ENCODE measurements at places on chromosomes 4 and X.

DNA sequence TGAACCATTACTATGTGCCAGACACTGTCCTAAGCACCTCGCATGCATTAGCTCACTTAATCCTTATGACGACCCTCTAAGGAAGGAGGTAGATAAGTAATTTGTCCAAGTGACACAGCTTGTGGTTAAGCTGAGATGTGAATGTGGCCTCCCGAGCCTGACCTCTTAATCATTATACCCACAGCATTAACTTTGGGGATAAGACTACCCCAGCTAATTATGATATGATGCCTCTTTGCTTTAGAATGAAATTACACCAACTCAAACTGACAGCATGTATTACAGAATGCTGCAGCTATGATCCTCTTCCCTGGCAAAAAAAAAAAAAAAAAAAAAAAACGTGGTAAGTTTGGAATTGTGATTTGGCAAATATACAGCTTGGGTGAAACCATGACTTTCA lies 53.5 kb downstream of the APBB2 start:
- DNase-seq: no peak

GRCh38 chrX:45022150-45022549 lies 149.2 kb downstream of the KDM6A start:
- DNase-seq: no peak

GRCh38 chr4:138910195-138910913 lies 105.2 kb upstream of the NOCT start:
- no peak for DNase-seq

GRCh38 chr4:22692736-22693135 lies at the start of gene GBA3:
GBA3 (plus strand) TSS chr4:22692937.
- no peak for DNase-seq

- no peak for DNase-seq
Observed at GRCh38 chr4:173501592-173502150, 28.4 kb downstream of the HAND2 start.

DNA sequence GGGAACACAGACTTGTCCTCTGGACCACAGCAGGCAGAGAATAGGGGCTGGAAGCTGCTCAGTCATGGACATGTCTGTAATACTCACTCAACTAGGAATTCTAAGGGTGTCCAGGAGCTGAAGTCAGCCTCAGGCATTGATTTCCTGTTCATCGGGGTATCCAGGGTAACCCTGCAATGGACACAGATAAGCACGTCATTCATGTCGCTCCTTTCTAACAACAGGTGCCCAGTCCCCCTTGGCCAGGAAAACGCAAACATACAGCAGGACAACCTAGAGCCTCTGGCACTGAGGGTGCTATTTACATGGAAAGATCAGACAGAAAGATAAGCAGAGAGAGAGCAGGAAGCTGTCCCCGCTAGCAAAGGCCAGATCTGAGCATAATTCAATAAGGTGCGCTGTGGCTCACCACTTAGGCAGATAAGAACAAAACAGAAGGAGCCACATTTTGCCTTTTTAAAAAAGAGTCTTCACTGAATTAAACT lies 21.3 kb downstream of the QDPR start:
- no peak for DNase-seq

GRCh38 chrX:1060562-1060960 lies 151.9 kb downstream of the CRLF2 start:
- DNase-seq: no peak

- no peak for DNase-seq
Observed at GRCh38 chr4:6425336-6425735, 47.1 kb downstream of the PPP2R2C start.

- DNase-seq: no peak
Observed at GRCh38 chr4:108148316-108148715, 20.4 kb downstream of the LEF1 start.

- no peak for DNase-seq
Observed at GRCh38 chr4:144449611-144450010, 196.3 kb upstream of the HHIP start.

GRCh38 chr4:140076307-140076706 lies 77.7 kb downstream of the MAML3 start:
- no peak for DNase-seq

GRCh38 chr4:23171976-23172375 lies 479.2 kb downstream of the GBA3 start:
- DNase-seq: no peak

DNA sequence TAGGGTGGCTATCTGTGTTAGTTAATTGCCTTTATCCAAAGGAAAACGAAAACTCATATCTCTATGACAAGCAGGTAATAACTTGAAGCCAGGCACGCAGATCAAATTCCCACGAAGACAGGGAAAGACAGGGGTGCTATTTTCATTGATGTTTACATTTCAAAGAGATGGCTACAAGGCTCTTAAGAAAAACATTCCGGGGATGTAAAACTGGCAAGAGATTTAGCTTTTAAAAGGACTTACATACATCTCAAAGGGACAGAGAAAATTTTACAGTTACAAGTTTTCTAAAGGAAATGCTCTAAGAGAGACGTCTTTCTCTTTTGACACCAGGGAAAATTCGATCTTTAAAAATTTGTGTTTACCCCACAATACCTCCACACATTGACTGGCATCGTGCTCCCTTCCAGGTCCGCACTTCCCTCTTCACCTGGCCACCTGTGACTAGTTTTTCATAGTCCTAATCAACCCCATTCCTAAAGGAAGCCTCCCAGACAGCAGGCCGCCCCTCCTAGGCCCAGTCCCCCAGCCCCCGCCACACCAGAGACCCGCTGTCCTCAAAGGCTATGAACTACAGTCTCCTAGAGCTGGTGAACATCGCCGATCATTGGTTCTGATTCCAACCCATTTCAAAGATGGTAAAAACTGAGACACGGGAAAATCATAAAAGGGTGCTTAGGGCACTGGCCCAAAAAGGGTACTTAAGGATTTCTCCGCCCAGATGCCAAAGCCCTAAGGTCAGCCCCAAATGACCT lies 649 bp upstream of the ARAF start:
- no peak for DNase-seq

DNA sequence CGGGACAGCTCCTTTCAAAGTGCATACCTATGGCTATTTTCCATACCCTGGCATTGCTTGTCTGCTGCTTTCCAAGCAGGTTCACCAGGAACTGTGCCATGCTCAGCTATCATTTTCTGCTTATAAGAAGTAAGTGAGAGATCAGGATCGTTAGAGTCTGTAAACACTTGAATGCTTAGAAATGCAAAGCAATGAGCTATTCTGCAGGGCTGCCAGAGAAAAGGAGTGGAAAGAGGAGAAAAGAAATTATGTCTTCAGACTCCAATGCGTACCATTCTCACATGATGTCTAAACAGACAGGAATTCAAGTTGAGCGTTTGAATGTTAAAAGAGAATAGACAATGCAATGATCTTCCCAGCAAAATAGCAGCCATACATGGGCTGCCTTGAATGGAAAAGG lies 245.5 kb upstream of the SLC7A11 start:
- DNase-seq: no peak

DNA sequence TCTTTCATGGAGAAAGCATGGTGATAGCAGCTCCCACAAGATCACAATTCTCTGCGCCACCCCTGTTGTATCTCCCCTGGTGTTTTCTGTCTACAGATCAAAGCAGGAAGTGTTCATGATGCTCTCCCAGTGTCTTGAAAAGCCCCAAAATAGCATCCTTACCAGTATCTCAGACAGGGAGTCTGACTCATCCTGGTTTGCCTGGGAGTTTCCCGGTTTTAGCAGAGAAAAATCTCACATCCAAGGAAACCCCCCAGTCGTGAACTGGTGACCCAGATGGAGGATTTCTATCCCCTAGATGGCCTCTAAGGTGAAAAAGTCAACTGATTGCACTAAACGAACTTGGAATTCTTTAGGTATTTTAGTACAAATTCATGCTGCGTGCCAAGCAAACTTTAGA lies 64.3 kb upstream of the NR0B1 start:
- DNase-seq: no peak

- DNase-seq: no peak
Observed at GRCh38 chr4:15906020-15906443, 32.5 kb downstream of the FGFBP1 start.

- DNase-seq: no peak
Observed at GRCh38 chrX:111041018-111041462, 55.0 kb upstream of the PAK3 start.

DNA sequence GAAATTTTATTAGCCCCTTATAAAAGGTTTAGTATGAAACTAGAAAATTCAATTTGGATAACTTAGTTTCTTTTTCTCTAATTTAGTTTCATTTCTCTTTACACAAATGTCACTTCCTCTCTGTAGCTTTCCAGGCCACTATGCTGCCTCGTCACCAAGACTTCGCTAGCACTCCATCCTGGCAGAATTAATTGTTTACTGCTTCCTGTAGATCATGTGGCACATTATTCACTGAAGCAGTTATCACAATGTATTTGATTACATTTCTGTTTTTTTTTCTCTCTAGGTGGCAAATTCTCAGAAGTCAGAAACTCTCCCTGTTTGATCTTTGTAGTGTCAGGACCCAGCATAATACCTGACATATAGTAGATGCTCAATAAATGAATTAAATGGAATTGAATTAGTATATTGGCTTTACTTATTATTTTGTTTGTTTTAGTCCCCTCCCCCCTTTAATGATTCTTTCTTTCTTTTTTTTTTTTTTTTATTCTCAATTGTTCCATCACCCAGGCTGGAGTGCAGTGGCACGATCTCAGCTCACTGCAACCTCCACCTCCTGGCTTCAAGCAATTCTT lies 9.3 kb upstream of the SAT1 start:
- no peak for DNase-seq

DNA sequence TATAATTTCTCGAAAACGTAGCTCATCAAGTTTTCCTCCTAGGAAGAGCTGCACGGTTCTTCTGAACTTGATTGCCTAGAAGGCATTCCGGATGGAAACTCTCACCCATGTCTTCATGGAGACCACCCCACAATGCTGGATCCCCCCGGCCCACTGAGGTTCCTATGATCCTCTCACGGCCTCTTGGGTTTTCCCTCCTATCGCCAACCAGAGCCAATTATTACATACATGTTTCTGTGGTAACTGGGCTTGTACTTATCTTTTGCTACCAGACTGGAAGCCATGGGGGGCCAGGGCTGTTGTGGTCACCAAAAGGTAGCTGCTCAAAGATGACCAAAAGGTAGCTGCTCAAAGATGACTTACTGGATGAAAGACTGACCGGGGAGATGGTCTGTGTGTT lies 131.5 kb downstream of the AFAP1 start:
- DNase-seq: no peak

- DNase-seq: no peak
Observed at GRCh38 chr4:80611678-80611979, 276.1 kb downstream of the CFAP299 start.

DNA sequence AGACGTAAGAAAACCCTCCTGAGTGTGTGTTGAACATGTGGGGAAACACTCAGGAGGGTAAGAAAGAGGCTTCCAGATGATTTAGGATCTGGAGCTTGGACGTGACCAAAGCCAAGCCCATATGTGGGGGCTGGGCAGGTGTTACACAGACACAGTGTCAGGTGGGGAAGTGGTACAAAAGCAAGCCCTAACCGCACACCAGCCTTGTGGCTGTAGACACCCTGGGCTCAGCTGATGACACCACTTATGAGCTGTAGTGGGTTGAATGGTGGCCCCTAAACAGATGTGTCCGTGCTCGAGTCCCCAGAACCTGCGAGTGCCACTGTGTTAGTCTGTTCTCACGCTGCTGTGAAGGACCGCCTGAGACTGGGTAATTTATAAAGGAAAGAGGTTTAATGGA lies 25.0 kb upstream of the NSG1 start:
- no peak for DNase-seq

DNA sequence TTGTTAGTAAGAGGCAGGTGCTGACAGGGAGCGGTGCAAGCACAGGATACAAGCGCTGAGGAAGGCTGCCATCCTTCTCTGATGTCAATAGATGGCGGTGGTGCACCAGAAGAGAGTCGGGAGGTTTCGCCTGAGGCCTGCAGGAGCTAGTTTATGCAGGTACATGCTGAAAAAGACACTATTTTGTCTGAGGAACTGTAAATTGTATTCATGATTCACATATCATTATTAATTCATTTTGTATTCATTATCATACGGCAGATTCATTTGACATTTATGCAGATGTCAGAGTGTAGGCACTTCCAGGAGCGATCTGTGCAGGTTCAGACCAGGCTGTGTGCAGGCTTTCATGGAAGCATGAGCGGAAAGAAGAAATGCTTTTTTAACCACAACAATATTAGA lies 824.0 kb downstream of the STIM2 start:
- DNase-seq: no peak

GRCh38 chrX:1361275-1361674 lies 24.7 kb downstream of the IL3RA start:
- no peak for DNase-seq

GRCh38 chr4:86496094-86497080 lies 97.7 kb upstream of the PTPN13 start:
- DNase-seq: no peak

GRCh38 chr4:88649716-88650115 lies 47.9 kb downstream of the NAP1L5 start:
- DNase-seq: no peak

GRCh38 chrX:45712067-45712466 lies 511.4 kb upstream of the DIPK2B start:
- no peak for DNase-seq

DNA sequence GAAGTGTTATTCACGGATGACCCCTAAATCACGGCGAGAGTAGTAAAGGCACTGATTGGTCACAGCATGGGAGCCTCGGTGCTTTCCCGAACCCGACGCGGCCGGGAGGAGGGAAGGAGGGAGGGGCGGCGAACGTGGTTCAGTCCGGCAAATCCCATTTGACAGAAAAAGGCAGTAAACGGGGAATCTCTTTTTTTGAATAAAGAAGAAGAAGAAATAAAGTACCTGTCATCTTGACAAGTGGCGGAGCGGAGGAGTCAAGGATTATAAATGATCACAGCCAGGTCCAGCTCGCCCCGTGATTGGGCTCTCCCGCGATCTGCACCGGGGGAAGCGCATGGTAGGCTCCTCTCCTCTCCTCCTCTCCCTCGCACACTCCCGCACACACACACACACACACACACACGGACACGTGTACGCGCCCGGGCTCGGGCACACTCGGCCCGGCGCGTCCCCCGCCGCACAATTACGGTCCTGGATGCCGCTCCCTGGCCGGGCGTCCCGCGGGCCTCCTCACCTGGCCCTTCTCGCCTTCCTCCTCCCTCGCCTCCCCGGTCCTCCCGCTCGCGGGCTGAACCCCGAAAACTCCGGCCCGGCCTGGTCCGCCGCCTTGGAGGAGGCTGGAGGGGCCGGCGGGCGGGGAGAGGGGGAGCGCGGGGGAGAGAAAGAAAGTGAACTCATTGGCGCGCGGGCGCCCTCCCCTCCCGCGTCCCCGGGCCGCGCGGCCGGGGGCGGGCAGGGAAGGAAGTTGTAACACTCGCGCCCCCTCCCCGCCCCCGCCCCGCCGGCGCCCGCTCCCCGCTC lies 99.2 kb upstream of the TENM3 start:
- DNase-seq: no peak

- DNase-seq: no peak
Observed at GRCh38 chrX:70592091-70592490, 147.5 kb downstream of the DLG3 start.

GRCh38 chrX:127177966-127178365 lies 358.4 kb downstream of the PRR32 start:
- DNase-seq: no peak

- no peak for DNase-seq
Observed at GRCh38 chr4:94700298-94700697, 57.5 kb upstream of the BMPR1B start.

GRCh38 chr4:168701061-168701460 lies 204.2 kb downstream of the PALLD start:
- no peak for DNase-seq
